ENCODE measurements at places on chromosomes 7 and 10.

GRCh38 chr7:87518735-87519134 is 43.3 kb upstream of the ABCB4 start:
- DNase-seq: no peak

- DNase-seq: no peak
Observed at GRCh38 chr10:12625393-12626023, 276.2 kb downstream of the CAMK1D start.

- DNase-seq: no peak
Observed at GRCh38 chr7:2212906-2213305, 19.8 kb downstream of the MAD1L1 start.

DNA sequence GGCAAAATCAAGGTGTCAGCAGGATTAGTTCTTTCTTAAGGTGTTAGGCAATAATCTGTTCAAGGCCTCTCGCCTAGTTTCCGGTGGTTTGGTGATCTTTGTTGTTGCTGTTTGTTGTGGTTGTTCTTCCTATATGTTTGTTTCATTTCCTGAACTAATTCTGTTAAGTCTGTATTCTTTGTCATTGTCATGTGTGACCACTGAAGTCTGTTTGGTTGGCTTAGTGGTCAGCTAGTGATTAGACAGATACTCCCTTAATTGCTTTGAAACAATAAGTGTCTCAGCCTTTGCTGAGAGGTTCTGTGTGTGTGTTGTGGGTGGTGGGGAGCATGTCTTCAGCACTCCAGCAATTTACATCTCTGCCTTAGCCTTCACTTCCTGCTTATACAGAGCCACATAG is 46.0 kb downstream of the ABCC2 start:
- no peak for DNase-seq

DNA sequence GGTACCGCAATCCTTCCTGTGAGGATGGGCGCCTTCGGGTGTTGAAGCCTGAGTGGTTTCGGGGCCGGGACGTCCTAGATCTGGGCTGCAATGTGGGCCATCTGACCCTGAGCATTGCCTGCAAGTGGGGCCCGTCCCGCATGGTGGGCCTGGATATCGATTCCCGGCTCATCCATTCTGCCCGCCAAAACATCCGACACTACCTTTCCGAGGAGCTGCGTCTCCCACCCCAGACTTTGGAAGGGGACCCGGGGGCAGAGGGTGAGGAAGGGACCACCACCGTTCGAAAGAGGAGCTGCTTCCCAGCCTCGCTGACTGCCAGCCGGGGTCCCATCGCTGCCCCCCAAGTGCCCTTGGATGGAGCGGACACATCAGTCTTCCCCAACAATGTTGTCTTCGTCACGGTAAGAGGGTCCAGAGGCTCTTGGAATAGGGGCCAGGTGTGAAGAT is 1.7 kb downstream of the MEPCE start:
- DNase-seq: no peak

DNA sequence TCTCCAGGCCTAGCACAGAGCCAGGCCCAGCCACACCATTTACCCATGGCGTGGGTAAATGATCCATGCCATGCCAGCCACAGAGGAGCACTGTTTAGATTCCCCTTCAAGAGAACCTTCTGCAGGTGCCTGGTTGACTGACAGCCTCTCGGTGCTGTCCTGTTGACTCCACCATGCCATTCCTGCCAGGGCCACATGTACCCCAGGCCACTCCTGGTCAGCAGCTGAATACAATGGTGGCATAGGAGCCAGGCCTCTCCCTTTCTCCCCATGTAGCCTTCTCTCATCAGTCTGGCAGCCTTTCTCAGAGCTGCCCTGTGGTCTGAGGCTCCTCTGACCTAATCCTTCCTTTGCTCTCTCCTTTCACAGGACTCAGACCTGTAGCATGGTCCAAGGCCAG is 39.2 kb upstream of the GPAM start:
- no peak for DNase-seq

DNA sequence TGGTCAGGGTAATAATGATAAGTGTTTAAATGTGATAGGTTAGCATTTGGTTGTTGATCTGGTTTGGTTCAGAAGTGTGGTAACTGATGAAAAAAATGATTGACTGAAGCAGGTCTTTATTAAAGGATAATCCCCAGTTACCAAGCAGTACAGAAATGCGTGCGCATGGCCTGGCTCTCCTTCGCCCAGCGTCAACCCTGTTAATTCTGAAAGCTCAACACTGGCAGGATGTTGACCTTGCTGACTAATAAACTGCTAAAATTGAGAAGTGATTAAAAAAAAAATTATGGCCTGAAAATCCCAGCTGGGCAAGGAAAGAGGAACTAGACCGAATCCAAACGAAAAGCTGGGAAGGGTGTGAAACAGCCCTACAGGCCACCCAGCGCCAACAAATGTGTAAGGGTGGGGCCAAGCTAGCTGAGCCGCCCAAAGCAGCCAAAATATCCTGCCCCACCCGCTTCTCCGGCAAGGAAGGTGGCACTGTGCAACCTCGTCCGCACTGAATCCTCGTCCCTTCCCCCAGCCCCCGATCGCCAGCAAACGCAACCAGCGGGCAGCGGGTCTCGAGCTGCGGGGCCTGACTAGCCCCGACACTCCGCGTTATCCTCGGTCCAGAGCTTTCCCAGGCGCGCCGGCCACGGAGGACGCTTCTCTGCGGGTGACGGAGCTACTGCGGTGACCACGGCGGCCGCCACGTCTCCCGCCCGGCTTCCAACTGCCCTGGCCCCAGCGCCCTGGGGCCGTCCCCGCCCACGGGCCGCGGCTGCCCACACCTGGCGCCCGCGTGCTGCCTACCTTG is 561 bp downstream of the SHTN1 start:
- no peak for DNase-seq

DNA sequence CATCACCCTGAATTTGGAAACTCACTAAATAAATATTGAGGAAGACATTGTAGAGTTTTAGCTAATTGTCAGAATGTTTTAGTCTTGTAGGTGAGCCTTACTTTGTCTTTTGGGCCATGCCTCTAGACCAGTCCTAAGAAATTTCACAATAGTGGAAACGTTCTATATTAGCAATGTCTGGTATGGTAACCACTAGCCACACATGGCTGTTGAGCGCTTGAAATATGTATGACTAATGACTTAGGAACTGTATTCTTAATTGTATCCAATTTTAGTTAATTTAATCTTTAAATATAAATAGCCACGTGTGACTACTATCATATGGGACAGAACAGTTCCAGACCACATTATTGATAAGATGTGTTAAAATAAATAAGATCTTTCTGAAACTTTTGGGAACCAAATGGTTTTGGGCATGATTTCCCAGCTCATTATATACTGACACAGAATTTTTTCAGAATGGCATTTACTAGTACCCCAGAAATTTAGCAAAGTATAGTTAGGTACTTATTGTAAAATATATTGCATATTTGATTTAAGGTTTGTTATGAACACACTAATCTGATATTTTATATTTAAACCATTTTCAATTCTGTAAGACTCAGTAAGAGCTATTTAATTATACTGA is 95.0 kb downstream of the VPS50 start:
- no peak for DNase-seq

GRCh38 chr7:18040196-18040595 is 12.6 kb upstream of the PRPS1L1 start:
- DNase-seq: no peak

DNA sequence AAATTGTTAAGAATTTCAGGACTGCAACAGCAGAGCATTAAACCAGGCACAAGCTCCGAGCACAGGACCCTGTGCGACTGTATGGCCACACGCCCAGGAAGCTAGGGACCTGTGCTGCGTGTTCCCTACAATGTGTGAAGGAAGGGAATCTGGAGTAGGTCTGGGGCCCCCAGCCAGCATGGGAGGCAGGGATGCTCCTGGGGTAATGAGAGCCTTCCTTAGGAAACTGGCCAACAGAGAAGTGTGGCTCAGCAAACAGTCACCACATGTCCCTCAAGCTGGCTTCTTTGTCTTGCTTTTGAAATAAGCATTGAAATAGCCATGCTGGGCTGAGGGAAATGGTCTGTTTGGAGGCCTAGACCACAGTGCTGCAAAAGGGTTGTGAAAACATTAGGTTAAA is 8.2 kb downstream of the BLNK start:
- DNase-seq: no peak

GRCh38 chr10:117597216-117597615 is 54.7 kb downstream of the EMX2 start:
- DNase-seq: no peak

GRCh38 chr10:48550977-48551376 is 53.9 kb downstream of the ARHGAP22 start:
- no peak for DNase-seq

DNA sequence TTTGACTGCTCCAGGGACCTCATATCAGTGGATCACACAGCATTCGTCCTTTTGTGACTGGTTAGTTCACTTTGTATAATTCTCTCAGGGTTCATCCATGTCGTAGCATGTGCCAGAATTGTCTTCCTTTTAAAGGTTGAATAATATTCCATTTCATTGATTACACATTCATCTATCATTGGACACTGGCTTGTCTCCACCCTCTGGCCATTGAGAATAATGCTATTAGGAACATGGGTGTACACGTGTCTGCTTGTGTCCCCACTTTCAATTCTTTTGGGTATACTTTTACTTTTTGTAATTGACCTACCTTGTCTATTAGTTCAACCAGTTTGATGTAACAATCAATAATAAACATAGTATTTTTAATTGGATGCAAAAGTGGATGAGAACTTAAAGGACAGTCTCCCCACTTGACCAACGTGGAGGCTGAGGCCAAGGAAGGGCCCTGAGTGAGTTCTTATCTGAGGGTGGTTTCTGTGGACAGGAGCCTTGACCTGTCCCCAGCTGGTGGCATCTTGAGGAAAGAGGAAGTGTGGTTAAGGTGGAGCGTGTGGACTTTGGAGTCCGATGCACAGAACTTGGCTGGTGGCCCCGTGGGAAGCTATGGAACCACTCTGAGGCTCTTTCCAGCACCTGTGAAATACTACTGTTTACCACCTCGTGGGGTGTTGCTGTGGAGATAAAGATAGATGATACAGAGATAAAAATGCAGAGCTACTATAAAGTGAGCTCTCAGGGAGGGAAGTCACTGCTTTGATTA is 16.6 kb downstream of the WDFY4 start:
- no peak for DNase-seq

DNA sequence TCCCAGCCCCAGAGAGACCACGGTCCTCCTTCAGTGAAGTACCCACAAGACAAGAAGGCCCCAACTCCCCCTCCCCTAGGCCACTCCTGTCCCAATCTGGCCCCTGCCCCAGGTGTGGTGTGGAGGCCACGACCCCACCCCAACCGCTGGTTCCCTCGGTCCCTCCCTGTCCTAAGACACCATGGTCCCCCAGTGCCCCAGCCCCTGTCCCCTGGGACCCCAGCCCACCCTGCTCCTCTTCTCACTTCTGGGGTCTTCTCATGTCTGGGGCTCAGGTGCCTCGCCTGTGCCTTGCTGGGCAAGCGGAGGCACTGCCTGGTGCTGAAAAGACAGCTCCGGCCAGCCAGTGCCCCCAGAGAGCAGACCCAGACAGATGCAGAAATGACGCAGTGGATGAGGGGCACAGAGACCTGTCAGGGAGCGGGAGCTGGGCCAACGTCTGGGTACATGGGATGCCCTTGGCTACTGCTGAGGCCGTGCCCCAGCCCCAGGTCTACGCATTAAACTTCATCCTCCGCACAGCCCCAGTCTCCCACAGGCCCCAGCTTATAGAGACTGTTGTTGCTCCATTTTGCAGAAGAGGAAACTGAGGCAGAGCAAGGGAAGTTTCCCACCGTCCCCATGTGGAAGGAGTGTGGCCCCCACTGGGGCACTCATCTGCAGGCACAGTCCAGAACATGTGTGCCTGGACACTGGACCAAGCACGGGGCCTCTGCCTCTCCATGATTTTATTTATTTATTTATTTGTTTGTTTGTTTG is 14.8 kb downstream of the GRIFIN start:
- DNase-seq: no peak

DNA sequence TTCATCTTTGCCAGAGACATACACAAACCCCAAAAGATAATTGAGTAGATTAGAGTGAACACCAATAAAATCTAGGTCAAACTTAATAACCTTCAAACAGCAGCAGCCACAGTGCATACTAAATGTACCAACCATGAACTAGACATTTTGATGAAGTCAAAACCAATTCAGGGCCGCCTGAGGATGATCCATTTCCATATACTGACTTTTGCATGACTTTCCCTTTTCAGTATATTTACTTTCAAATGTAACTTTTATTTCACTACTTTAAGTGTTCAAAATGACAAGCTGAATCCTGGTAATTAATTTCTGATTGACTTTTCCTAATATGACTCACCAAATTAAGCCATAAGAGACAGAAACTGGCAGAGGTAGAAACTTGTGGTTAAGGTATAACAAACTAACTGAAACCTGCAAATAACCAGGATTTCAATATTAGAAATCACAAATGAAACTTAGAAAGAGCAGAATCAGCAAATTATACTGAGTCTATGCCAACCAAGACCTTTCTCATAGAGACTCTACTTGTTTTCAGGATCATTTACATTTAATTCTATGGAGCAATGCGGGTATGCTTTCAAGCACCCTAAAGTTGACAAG is 171.9 kb upstream of the LRRN3 start:
- no peak for DNase-seq

GRCh38 chr10:24904824-24905223 is 47.6 kb downstream of the PRTFDC1 start:
- DNase-seq: no peak

- DNase-seq: no peak
Observed at GRCh38 chr7:87267239-87267900, 47.8 kb upstream of the TMEM243 start.

DNA sequence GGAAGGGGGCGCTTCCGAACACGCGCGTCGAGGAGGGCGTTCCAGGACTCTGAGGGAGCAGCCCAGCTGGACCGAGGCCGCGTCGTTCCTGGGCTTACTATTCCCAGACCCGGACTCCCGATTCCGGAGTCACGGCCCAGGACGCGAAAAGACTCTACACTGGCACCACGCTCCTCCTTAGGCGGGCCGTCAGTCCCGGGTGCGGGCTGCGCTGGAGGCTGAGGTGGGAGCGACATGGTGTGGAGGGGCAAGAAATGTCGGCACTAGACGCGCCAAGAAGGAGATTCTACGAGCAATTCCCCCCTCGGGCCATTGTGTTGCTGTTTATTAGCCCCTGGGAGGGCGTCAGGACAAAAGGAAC is 584 bp upstream of the RUNDC3B start:
- no peak for DNase-seq

DNA sequence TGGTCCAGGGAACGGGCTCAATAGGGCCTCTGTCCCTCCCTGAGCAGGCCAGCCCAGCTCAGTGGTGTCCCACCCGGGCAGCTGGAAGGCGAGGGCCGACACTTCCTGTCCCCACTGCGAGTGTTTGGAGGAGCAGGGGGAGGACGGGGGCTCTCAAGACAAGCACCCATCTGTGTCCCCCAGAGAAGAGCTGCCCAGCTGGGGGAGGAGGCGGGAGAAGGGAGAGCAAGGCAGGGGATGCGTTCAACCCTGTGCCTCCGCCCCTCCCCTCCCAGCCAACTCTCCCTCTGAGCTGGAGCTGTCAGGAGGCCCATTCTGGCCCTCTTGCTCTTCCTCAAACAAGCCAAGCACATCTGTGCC is 35.7 kb downstream of the ZCCHC24 start:
- DNase-seq: no peak

- DNase-seq: no peak
Observed at GRCh38 chr7:8817448-8818036, 384.1 kb downstream of the NXPH1 start.

DNA sequence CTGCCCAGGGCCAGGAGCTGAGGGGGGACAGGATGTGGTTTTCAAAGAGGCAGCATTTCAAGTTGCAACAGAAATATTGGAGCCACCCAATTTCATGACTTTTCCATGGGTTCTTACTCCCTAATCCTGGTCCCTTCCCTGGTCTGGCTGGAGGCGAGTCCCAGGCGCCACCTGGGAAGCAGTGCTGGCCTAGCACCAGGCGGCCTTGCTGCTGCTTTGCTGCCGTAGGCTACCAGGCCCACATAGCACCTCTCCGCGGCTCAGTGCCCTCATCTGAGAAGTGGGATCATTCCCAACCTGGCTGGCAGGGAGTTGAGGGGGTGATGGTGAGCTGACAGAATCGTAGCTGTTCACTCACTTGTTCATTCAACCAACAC is 33.7 kb downstream of the ZMIZ1 start:
- no peak for DNase-seq
